ENCODE measurements at places on chromosomes 12 and 14.

GRCh38 chr12:79453820-79454219 is 236.9 kb downstream of the PAWR start:
- DNase-seq, result no peak

DNA sequence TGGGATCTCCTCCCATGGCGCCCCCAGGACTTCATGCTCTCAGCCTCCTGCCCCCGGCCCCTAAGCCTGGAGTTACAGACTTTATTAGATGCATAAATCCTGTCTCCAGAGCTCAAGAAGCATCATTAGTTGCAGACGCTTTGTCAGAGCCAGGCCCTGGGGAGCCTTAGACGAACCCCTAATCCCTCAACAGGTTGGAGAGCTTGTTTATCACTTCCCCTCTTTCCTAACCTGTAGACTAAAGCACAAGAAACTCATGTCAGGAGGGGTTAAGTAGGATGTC is 260 bp upstream of the NPFF start:
- no peak for DNase-seq

DNA sequence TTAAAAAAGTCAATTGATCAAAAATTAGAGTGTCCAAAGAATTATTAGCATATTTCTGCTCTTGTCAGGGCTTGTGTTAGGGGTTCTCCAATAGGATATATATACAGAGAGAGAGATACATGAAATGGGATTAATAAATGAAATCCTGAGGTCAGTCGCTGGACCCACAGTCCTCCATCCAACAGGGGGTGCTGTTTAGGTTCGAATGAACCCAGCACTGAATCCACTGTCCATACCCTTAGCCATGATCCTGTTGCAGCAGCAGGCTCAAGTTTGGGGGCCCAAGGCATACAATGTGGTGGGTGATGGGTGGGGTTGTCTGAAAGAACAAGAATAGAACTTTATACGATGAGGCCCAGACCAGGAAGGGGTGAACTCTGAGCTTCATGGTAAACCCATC is 780 bp upstream of the MYO1H start:
- no peak for DNase-seq

DNA sequence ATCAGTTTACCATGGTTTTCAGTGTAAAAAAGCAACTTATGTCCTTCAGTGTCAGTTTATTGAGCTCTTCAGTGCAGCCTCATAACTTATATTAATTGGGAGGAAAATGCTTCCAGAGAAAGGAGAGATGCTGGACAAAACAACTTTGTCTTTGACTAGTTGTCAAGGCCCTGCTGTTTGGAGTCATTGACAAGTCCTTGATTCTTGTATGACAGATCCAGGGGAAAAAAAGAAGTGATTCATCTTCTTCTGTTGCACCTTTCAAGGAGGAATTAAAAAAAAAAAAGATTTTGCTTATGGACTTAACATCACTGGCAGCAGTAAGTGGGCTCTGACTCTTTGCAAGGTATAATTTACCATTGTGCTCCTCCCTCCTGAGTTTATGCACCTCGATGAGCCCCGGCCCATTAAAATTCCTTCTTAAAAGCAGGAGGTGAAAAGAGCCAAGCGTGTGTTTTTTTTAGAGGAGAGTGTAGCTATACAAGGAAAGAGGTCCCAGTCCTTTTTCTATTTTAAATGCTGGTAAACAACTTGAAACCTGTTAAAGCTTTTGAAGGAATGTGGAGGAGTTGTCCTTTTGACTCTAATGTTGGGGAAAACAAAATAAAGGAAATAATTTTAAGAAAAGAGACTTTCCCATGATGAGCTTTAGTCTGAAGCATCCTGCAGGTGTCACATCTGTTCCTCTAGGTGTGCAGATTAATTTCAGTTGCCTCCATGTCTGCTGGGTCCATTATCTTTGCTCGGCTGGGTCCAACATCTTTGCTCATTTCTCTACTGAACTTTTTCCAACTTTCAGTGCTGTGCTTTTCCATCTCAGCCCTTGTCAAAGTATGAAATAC is 431.6 kb downstream of the RAD51B start:
- no peak for DNase-seq

- no peak for DNase-seq
Observed at GRCh38 chr12:125340791-125341190, 275.6 kb downstream of the AACS start.

DNA sequence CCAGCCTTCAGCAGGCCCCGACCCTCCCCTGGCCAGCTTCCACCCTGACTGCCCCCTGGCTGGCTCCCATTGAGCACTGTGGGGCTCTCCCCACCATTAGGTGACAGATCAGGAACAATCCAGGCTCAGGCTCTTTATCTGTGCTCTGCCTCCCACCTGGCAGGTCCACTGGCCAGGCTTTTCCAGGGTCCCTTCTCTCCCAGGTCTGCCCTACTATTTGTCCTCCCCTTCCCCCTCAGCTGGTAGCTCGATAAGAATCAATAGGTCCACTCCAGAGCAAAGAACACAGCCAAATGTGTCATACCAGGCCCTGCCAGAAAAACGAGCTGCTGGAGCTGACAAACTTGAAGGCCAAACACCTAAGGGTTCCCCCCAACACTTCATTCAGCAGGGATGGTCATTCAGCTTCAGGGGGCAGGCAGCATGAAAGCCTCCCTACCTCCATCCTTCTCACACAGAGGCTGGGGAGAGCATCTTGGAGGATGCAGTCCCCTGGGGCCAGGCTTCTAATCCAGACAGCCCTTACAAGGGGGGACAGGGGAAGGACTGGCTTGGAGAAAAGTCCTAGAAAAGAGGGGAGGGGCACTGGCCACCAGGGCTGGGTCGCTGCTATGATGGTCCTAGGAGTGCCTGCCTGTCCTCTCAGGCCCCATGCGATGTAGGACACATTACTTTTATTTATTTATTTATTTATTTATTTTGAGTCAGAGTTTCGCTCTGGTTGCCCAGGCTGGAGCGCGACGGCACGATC is 1.9 kb upstream of the KRT18 start:
- DNase-seq, result no peak

DNA sequence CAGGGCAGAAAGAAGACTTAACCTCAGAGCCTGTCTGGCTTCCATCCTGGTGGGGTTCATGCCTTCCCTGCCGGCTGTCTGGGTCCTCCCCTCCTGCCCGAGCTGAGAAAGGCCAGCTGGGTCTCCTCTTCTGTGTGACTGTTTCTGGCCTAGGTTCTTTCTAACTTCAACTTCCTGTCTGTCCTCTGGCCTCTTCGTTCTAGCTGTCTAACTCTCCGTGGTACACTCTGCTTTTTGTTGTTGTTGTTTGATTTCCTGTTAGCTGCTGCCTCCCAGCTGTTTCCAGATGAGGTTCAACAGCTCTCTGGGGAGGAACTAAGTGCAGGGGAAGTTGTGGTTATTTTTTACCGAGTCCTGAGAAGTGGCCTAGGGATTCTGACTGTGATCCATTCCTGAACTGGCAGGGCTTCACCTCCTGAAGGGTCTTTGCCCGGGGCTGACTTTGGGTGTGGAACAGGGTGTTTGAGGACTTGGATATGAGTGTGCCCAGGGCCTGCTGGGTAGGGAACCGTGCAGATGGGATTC is 3.2 kb downstream of the MLXIP start:
- DNase-seq, result no peak

DNA sequence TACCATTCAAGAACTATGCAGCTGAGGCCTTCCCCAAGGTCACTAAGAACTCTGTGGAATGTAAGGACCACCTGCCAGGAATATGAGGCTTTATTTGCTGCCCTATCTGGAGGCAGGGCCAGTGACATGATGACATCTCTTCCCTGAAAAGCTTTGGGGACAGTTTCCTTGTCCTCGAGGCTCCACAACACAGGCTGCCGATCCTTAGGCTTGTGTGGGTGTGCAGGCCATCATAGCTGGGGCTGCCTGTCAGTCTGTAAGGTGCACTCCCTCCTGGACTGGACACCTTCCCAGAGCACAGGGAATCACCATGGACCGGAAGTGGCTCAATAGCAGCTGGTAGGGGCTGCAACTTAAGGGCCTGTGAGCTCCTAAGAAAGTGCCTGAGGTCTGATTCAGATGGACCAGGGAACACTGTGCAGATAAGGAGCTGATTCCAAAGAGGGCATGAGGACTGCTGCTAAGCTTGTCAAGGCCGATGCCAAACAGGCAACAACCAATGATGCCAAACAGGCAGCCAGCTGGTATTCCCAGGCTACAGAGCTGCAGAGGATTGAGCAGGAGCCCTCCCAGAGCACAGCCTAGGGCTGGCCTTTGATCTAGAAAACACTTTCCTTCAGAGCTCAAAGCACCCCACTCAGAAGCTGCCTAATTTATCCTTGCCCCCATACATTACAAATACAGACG is 84.3 kb downstream of the CRACR2A start:
- DNase-seq, result no peak

DNA sequence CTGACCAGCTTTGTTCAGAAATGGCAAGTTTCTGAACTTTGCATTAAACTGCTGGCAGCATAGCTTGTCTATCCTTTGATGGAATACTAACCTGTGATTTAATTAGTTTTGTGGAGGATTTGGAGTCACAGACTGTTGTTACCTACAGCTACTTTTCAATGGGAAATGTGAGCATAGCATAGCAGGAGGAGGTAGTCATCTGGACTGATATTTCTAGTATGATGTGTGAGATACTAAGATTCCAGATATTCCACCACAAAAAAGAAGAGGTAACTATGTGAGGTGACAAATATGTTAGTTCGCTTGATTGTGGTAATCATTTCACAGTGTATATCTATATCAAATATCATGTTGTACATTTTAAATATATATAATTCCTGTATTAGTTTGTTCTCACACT is 833.0 kb downstream of the SLC6A15 start:
- DNase-seq, result no peak

DNA sequence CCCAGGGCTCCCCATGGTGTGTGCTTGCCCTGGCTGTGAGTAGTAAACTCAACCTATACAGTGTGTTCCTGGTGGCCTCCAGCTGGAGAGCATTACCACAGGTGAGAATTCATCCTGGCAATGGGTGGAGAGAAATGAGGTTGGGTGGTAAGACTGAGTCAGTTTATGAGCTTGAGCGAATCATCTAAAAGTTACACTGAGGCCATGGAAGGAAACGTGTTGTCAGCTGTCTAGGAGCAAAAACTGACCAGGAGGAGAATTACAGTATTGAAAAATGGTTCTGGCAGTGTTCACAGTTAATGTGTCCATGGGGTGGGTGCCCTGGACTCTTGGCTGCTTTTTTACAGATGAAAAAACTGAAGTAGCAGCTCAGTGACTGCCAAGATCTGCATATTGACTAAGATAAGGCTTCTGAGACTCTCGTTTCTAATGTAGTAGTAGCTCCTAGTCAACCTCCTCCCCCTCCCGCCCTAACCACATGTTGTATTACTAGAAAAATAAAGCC is 202.0 kb upstream of the AMIGO2 start:
- DNase-seq, result no peak

GRCh38 chr14:92409043-92409442 is 86.1 kb downstream of the SLC24A4 start:
- no peak for DNase-seq

- DNase-seq, result peak; percentile 69
Observed at GRCh38 chr12:22625762-22626294, 857 bp downstream of the ETNK1 start.
